Dorsolateral prefrontal cortex (tissue), 122 donors: ENCODE measurements at places on chromosomes 13 and 19.

- no peak for DNase-seq
These were observed 36.5 kb downstream of the KL start for GRCh38 chr13:33052506-33053280.

DNA sequence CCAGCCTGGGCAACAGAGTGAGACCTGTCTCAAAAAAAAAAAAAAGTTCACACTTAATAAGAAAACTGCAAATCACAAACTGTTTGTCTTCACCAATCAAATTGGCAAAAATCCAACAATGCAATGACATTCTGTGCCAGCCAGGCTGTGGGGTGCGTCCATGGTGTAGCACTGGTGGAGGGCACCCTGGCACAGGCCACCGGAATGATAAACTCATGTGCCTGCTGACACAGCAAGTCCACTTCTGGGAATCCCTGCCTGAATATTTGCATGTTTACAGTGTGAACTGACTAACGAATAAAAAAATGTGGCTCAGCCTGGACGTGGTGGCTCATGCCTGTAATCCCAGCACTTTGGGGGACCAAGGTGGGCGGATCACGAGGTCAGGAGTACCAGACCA is 1.6 kb upstream of the LRRC25 start:
- DNase-seq = no peak

DNA sequence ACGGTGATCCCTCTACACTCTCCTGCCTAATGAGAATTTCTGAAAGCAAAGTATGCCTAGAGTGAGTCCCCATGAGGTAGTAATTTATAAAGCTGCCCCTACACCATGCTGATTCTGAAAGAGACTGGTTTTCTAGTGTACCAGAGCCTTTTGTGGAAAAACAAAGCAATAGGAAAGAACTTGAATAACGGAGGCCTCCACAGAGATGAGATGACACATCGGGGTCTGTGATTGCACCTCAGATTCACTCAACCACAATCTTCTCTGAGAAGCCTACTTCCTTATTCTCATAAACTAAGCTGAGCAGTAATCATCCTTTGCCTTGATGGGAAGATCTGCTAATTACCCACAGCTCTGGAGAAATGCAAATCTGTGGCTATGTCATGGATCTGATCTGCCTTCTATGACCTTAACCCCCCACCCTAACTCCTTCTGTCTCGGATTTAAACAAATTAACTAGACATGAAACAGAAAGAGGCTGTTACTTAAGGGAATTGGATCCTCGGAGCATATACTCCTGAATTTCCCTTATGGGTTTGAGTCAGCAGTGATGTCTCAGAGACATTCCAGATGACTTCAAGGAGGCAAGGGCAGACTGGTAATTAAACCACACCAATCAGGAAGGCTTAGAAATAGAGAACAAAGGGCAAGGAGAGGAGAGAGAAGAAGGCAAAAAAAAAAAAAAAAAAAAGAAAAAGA is 128.0 kb downstream of the DCT start:
- no peak for DNase-seq

- peak; percentile 35 for DNase-seq
These were observed 41.0 kb upstream of the USP29 start for GRCh38 chr19:57078802-57079201.

- no peak for DNase-seq
These were observed 10.0 kb upstream of the SPC24 start for GRCh38 chr19:11165486-11166030.

- no peak for DNase-seq
These were observed 1775.8 kb upstream of the MIR17HG start for GRCh38 chr13:89571676-89572075.

DNA sequence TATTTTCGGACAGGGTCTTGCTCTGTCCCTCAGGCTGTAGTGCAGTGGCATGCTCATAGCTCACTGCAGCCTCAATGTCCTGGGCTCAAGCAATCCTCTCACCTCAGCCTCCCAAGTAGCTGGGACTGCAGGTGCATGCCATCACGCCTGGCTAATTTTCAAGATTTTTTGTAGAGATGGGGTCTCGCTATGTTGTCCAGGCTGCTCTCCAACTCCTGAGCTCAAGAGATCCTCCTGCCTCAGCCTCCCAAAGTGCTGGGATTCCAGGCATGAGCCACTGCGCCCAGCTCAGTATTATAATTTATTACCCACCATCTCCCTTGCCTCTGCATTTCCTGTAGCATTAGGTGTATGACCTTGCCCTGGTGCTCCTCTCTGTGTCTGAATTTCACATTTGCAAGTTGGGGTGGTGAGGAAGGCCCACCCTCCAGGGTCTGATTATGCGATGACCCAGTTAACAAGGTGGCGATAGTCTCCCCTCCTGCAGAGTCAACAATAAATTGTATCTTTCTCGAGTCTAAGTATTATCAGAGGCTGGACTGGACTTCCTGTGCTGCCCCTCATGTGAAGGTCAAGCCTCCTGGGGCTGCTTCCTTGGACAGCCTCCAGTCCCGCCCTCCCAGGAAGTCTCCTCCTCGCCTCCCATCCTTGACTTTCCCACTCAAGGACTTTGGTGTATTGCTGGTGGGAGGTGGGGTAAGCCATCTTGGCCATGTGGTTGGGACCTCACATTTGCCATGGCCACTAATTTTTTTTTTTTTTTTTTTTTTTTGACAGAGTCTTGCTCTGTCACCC is 1.5 kb upstream of the TUBB4A start:
- no peak for DNase-seq

DNA sequence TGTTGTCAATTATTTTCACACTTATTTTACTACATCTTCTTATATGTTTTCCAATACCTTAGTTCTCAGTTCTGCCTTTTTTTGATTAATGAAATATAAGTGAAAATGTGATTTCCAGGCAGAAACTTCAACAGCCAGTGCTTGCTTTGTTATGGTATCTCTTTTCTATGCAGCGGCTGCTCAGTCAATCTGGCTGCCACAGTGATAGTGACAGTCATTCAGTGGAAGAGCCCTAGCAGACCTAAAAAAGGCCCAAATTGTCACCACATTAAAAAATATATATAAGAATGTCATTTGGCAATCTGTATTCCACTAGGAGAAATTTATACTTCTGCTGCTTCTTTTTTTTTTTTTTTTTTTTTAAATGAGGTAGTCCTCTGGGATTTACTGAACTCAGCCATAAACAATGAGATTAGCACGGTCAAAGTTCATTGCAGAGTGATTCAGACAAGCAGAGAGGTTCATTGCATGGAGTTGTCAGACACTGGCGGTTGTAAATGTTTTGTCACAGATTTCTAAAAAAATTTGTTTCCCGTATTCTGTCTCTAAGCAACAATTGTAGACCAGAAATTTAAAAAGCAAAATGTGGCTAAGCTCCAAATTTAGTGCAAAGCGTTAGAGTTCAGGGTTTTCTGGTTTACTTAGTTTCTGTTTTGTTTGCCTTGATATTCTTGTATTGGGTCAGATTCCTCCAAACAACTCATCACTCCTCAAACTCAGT is 94.7 kb upstream of the PRR20A start:
- DNase-seq = no peak

GRCh38 chr19:33196446-33197193 is 2.5 kb downstream of the LRP3 start:
- DNase-seq = no peak

GRCh38 chr19:1235625-1236538 is 1.9 kb downstream of the CBARP start:
- DNase-seq = no peak

DNA sequence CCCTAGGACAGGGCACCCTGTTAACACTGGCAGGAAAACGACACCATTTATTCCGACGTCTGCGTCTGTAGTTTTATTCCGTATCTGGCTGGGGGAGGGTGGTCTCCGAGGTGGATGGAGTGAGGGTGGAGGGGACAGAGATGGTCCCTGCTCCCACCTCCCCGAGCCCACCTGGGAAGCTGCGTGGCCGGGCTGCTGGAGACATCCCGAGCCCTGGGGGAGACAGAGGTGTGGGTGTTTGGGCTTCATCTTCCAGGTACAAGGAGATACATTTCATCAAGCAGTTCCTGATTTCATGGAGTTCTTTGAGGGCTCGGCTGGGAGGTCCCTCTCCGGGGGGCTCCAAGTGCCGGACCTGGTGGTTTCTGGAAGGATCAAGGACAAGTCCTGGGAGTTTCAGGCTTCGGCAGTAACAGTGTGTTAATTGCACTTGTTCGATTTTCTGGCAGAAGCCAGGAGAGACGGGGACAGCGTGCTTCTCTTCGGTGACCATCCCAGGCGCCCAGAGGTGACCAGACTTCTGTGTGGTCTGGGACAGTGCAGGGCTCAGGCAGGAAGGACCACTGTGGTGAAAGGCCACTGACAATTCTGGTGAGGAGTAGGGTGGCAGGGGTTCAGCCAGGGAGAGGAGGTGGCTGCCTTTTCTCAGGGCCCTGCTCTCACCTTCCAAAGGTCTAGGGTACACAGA is 20.1 kb upstream of the MKNK2 start:
- DNase-seq = no peak

GRCh38 chr13:24168392-24168750 is 7.9 kb downstream of the SPATA13 start:
- no peak for DNase-seq

DNA sequence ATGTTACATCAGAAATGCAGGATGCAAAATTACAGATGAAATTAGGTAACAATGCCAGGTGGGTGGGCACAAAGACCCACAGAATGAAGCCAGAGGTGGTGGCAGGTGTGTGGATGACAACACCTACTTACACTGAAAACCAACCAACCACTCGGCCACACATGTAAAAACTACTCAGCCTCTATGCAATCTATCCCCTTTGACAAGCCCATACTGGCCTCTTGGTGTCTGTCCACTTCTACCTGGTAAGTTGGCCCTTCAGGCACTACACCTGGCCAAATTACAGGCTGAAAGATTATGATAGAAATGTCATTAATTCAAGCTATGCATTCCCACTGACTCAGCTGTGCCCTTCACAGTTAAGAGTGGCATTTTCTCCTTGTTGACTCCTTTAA is 50.0 kb downstream of the BRD4 start:
- DNase-seq = no peak

GRCh38 chr19:6800991-6801484 is 28.5 kb downstream of the VAV1 start:
- no peak for DNase-seq

GRCh38 chr13:31814536-31814935 is 75.2 kb downstream of the RXFP2 start:
- no peak for DNase-seq

DNA sequence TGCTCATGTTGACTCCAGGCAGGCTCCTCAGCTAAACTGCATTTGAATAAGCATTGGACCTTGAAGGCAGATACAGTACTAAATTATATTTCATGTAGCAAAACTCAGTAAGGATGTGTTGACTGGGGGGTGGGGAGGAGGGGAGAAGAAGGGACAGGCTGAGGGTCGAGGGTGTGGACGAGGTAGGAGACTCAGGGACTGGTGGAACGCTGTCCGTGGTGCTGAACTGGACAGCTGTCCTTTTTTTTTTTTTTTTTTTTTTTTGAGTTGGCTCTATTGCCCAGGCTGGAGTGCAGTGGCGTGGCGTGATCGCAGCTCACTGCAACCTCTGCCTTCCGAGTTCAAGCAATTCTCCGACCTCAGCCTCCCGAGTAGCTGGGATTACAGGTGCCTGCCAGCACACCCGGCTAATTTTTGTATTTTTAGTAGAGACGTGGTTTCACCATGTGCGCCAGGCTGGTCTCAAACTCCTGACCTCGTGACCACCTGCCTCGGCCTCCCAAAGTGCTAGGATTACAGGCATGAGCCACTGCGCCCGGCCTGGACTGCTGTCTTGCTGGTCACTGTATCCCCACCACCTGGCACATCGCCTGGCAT is 33.2 kb upstream of the CASP14 start:
- DNase-seq = no peak

GRCh38 chr13:99429670-99430069 is 71.6 kb upstream of the TM9SF2 start:
- DNase-seq = no peak

DNA sequence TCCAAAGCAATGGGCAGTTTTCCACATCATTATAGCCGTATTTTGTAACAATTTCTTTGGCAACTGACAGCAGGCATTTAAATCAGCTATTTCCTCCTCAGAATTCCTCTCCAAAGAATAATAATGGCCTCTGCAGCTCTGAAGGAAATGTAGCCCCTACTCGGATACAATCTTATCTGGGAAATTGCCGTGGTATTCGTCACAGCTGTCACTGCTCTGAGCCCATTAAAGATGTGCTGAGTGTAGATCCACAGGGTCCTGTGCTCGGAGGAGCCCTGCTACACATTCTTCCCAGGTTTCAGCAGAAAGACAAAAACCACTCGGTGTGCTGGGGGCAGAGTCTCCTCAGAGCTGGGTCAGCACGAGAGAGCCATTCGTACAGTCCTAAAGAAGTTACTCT is 33.1 kb downstream of the MZT1 start:
- no peak for DNase-seq

DNA sequence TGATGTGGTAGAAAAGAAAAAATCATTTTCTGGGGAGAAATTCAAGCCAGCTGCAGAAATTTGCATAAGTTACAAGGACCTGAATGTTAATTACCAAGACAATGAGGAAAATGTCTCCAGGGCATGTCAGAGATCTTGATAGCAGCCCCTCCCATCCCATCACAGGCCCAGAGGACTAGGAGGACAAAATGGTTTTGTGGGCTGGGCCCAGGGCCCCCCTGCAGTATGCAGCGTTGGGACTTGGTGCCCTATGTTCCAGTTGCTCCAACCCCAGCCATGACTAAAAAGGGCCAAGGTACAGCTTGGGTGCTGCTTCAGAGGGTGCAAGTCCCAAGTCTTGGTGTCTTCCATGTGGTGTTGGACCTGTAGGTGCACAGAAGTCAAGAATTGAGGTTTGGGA is 76.6 kb upstream of the SOX1 start:
- no peak for DNase-seq

GRCh38 chr19:4719499-4719866 is 4.2 kb downstream of the DPP9 start:
- no peak for DNase-seq

- DNase-seq = no peak
These were observed 1.1 kb downstream of the KCTD4 start for GRCh38 chr13:45199711-45200110.

DNA sequence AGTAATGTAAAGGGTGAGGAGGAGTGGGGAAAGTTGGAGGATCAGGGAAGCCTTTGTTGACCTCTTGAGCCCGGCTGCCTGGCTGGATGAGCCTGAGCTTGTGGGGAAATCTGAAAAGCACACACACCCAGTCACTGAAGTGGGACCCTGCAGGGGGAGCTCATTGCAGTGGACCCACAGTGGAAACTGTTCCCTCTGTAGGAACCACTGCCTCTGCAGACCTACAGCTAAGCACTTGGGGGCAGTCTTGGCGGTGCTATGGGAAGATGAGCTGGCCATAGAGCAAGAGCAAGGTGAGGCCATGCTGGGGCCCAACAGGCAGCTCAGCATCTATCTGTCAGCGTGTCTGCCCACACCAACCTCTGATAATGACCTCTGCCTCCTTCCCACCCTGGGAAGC is 294.8 kb downstream of the TSHZ3 start:
- DNase-seq = no peak

DNA sequence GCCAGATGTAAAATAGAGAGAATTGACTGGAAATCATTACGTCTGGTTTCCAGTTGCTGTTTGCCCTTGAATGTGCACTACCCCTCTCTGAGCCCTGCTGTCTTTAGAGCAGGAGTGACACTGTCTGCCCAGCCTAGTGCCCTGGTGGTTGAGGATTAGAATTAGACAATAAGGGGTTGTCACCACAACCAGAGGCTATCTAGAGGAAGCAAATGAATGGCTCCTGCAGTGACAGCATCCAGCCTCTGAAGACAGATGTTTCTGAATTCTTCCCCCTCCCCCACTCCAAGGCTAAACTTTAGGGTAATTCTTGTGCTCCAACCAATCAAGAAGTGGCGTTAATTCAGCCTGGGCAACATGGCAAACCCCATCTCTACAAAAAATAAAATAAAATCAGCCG is 2.0 kb downstream of the RAB8A start:
- DNase-seq = no peak

- DNase-seq = no peak
These were observed 323.2 kb downstream of the OXGR1 start for GRCh38 chr13:96671073-96671472.

GRCh38 chr13:90118467-90119071 is 1228.9 kb upstream of the MIR17HG start:
- no peak for DNase-seq
